HFF-Myc (cell line): ENCODE measurements at places on chromosomes 5 and 9.

DNA sequence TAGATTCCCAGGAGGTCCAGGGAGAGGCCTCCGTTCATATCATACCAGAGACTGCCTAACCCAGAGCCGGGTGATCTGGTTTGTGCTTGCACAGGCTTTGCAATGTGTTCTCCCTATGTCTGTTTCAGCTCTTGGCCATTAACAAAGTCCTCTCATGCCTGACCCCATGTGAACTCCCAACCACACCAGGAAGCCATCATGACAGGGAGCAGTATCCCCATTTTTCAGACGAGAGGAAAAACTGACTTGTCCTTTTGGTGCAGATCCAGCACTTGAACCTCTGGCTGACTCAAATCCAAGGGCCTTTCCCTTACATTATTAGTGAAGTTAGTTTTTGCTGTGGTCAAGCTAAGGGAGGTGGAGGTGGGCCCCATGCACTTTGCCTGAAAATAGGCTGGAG lies 58.4 kb downstream of the TEX10 start:
- no peak for DNase-seq

- DNase-seq, result no peak
These were observed 44.0 kb upstream of the LIFR start for GRCh38 chr5:38600329-38601045.

DNA sequence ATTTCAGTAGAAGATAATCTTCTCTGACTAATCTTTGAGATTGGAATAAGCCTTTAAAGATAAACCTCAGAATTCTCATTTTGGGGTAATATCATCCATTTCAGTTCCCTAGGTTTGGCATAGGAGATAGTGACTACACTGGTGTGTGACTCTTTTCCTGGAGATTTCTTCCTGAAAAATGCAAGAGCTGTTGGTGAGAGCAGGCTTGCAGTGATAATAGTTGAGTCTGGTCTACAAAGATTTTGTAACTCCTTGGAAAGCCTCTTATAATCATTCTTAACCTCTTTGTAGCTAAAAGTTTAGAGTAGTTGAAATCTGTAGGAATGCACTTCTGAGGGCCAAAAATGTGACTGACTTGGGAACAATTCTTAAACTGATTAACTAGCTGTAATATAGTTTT lies 23.4 kb downstream of the RANBP17 start:
- no peak for DNase-seq

GRCh38 chr5:74192606-74193299 lies 447.8 kb downstream of the ENC1 start:
- DNase-seq, result no peak

DNA sequence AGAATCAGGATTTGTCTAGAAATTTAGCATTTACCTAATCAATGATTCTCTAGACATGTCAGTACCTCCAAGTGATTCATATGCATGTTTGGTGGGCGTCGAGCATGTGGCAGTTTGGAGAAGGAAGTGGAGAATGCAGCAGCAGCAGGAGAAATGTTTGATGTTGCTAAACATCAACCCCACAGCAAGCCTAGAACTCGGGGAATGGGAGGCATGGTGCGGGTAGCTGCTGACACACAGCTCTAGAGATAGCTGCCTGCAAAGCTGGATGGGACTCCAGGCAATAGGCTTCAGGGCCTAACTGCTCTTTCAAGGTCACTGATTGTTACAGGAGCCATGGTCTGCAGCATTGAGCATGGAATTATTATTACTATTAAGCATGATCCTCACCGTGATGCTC lies 137.3 kb downstream of the DOCK8 start:
- no peak for DNase-seq

DNA sequence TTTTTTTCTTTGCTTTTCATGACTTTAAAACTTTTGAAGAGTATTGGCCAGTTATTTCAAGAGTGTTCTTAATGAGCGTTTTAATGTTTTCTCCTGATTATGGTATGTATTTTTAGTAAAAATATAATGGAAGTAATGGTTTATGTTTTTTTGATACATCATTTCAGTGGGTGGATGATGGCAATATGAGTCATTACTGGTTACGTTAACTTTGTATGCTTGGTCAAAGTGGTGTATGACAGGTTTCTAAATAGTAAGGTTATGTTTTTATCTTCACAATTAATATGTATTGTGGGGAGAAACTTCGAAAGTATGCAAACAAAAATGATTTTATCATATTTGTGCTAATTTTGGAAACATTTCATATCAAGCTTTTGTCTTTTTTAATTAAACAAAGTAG lies 176.7 kb upstream of the PRDM9 start:
- no peak for DNase-seq

DNA sequence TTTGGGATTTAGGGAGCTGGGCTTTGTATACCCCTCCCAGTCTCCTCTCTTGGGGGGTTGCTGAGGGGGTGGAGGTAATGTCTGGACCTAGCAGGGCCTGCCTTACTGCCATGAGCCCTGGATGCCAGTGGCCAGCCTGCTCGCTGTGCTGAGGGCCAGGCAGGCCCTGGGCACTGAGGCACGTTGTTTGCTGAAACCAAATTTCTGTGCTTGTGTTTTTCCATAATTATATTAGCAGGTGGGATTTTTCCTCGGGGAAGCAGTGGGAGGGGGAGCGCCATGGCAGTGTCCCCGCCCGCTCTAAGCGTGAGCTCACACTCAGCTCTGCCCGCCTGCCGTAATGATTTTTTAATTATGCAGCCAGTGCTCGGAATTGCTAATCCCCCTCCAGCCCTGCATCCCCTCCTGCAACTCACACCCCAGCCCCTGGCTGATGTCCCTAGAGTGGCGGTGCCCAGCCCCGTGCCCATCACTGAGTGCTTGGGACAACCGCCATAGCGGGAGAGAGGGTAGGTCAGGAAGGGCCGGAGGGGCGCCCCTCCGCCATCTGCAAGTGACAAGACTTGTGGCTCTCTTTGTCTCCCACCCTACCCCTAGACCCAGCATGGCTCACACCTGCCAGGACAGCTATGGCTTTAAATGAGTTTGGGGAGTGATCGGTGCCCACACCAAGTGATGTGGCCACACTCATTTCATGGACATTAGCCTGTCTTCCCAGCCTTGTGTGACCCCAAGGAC lies 20.9 kb downstream of the CXXC5 start:
- no peak for DNase-seq

GRCh38 chr9:83435301-83435700 lies 102.9 kb downstream of the FRMD3 start:
- DNase-seq, result no peak

DNA sequence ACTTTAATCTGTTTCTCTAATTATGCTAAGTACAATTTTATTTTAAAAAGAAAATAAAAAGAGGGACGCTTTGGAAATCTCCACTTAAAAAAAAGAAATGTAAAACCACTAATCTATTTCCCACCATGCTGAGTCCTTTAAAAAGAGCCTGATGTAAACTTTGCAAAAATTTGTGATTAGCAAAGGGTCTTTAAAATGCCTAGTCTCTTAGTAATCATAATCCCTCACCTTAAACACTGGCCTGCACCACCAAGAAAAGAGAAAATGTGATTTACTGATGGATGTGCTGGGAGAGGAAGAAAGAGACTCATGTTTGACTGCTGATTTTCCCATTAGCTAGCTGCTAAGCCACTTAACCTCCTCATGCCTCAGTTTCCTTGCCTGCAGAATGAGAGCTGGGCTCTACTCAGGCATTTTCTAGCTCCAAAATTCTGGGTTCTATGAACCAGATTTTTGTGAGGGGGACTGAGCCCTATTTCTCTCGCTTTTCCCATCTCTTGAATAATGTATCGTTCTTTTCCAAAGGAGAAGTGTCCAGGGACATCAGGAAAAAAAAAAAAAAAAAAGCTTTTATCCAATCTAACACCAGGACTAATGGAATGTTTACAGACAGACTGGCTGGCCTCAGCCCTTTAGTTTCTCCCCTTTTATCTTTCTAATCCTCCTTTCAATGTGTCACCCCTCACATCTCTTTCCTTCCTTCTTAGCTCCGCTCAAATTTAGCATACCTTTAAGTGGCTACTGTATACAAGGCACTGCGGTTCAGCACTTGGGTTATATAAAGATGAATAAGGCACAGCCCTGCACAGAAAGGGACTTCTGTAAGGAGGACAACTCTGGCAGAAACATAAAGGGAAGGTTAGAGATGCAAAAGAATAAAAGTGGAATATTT lies 312.4 kb downstream of the ARL15 start:
- DNase-seq, result no peak

DNA sequence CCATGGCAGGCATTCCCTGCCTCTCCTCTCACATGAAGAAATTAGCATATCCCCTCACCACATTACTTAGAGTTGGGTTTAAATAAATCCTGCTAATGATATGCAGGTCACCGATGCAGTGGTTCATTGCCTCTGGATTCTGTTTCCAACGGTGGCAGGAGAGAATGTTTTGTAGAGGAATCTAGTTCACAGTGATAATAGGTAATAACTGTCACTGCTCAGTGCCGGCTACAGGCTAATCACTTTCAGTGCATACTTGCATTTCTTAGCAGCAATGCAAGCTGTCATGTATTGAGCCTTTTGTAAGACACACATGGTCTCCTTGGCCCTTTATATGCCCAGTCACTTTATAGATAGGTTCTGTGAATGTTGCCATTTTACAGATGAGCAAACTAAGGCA lies 59.5 kb upstream of the INSYN2B start:
- no peak for DNase-seq

DNA sequence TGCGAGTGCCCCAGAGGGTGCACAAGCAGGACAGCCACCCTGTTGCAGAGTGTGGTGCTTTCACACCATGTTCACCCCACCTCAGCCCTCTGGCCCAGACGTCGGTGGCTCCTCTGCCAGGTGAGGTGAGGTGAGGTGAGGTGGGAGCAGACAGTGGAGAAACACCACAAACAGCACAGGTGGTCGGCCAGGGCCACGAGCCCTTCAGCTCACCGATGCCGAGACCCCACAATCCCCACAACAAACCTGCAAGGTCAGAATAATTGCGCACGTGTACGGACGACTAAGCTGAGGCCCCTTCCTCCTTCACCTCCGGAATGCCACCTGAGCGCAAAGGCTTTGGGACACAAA lies 10.5 kb downstream of the BRD3 start:
- DNase-seq, result no peak

GRCh38 chr9:134335061-134335460 lies 8.8 kb downstream of the RXRA start:
- no peak for DNase-seq

- DNase-seq, result no peak
These were observed 883 bp upstream of the RNF145 start for GRCh38 chr5:159210210-159210661.

DNA sequence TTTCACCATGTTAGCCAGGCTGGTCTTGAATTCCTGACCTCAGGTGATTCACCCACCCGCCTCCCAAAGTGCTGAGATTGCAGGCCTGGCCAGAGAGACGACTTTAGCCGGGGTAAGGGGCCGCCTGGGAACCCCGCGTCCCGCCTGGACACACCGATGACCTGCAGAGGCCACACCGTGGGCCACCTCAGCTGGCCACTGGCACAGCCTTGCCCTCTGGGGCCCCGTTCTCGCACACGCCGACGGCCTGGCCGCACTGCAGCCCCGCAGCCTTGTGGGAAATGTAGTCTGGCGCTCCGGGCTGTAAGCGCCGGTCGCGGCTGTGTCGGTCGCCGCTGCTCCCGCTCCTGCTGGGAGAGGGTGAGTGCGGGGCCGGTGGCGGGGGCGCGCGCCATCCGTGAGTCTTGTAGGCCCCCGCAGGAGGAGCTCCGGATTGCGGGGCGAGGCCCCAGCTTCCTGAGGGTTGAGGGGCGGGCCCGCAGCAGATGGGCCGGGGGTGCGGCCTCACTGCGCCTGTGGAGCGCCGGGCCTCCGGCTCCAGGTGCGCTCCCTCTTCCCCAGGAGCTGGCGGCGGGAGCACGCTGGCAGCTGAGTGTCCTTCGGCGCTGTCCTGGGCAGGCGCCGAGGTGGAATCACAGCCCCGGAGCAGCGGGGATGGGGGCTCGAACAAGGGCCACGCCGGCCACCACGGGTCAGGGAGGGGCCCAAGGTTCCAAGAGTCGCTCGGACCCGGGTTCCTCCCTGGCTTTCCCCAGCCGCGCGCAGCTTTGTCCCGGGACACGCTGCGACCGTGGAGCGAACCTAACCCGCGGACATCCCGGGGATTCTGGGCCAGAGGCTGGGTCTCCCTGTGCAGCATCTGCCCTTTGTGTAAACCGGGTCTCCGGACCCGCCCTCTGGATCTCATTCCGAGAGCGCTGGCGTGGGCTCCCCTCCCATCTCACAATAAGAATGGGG lies at the start of gene ZFP2:
Gene ZFP2, plus strand, starts transcription at position 299 of the 957 bp plus-strand sequence. CDS start 35,401 bp downstream, outside the sequence.
- peak; percentile 6 for DNase-seq

DNA sequence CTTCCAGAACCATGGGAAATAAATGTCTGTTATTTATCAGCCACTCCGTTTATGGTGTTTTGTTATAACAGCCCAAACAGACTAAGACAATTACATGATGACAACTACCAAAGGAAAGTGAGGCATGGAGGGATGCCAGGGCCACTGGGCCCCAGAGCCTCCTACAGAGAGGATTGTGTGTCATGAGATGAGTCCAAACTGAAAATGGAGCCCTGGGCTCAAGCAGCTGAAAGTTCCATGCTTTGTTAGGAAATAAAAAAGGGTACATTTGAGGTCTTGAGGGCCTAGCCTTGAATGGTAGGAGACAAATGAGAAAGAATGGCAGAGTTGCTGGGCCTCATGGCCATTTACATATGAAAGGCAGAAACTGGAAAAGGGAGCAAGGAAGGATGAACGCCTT lies 586.5 kb downstream of the CETN3 start:
- no peak for DNase-seq

DNA sequence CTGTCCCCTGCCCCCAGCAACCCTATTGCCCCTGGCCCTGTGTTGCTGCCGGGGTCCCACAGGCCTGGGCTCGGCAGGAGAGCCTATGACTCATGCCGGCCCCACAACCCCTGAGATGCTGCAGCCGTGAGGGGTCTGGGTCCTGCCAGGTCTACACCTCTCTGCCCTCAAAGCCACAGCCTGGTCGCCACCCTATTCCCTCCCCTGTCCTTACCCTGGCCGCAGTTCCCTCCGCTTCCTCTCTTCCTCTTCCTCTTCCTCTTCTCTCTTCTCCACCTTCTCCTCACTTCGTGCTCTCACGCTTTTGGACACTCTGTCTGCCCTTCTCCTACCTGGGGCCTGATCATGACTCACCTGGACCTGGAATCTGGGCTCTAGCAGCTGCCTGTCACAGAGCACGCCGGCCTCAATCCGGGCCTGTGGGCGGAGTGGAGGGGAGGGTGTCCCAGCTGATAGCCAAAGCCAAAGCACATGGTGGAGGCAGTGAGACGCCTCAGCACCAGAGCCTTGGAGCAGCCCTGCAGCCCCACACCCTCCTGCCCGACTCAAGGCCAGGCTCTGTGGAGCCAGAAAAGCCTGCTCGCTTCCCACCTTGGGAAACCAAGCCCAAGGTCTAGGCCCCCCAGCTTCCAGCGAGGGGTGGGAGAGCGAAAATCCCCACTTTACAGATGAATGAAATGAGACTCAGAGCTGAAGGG lies 26.8 kb upstream of the CSF1R start:
- no peak for DNase-seq

DNA sequence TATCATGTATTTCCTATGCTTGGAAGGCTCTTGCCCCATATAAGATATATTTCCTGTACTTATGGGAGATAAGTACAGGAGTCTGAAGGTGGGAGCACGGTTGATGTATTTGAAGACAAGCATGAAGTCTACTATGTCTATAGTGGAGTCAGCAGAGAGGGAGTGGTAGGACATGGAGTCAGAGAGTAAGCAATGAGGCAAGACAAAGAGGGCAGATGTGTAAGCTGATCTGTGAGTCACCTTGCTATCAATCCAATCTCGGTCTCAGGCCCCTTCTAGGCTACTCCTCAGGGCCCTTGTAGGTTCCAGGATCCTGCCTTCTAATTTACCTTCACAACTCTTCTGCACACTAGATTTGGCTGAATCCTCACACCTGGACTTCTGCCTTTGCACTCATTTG lies 105.5 kb downstream of the MACIR start:
- DNase-seq, result no peak
